ENCODE measurements at places on chromosomes 2 and 18.
A peak's percentile ranks its signal among the peaks of the same experiment; 100 is the strongest.

DNA sequence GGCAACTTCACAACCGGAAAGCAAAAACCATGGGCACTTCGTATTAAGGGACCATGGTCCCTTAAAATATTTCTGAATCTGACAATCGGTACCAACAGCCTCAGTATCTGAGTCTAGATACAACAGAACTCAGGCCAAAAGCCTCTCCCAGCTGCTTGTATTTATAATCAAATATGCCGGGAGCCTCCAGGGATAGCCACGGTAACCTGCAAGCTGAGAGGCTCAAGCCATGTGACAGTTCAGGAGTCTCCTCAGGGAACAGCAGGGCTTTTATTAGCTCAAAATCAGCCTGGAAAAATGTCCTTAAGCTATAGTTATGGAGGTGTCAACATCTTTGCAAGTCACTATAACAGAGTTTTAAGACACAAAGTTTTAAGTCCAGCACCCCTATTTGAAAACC lies 352.8 kb upstream of the GYPC start:
- DNase-seq = no peak

DNA sequence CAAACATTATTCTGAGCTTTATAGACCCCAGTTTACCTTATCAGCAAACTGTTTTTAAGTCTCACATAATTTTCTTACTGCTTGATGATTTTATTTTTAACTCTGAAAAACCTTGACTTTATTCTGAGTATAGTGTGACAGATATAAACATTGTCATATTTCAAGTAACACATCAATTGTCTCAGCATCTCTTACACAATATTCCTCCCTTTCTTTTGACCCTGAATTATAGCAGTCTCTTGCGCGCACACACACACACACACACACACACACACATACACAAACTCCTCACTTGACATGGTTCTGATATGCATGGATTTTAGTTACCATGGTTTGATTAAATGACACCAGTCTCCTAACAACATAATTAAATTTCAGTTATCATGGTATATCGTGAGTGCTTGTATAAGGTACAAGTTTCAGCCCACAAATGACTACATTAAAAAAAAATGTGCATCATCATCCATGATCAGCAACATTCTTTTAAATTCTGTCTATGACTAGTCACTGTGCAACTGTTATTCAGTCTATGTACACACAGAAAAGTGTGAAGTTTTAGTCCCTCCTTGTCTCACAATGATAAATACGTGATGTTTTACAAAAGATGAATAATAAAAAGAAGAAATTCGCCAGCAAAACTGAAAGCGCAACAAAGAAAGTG lies 39.5 kb upstream of the TACR1 start:
- DNase-seq = no peak

DNA sequence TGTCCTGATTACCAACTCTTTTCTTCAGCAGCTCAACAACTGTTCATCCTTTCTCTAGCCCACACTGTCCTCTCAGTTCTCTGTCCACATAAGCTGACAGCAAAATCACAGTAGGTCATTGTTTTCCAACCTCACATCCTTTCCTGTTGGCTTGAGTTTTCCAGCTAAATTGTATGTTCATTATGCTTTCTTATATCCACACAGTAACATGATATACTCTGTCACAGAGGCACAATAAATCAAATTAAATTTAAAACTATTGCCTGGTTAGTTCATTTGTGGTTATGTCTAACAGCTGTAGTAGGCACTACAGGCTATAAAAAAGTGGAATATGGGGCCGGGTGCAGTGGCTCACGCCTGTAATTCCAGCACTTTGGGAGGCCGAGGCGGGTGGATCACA lies 179.9 kb downstream of the ETAA1 start:
- no peak for DNase-seq

DNA sequence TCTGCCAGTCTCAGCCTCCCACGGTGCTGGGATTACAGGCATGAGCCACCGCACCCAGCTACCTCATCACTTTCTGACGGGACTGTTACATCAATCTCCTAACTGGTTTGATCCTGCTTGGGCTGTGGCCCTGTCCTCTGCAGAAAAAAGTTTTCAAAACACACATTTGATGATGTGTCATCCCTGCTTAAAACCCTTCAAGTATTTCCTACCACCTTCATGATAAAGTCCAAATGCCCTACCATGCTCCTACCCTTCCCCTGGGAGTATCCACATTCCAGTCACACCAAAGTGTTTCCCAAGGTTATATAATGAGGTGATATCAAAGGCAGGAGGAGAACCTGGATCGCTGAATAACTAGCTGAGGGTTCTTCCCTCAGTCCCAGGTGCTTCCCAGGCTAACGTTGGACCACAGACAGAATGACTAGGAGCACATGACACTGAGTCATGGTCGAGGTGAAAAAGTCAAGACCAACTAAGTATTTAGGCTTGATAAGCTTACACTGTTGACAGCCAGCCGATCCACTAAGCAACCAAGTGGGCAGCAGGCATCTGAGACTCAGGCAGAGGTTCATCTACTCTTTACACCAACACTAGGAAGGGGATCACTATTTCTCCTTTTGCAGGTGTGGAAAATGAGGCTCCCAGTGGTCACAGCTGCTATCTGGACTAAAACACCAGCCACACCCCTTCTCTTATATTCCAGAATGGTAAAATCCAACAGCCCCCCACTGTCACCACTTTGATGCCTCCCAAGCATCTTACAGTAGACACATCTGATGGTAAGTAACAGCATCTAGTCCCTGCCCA lies 31.8 kb downstream of the CYRIA start:
- no peak for DNase-seq

- no peak for DNase-seq
Observed at GRCh38 chr2:158207354-158207753, 105.7 kb downstream of the UPP2 start.

DNA sequence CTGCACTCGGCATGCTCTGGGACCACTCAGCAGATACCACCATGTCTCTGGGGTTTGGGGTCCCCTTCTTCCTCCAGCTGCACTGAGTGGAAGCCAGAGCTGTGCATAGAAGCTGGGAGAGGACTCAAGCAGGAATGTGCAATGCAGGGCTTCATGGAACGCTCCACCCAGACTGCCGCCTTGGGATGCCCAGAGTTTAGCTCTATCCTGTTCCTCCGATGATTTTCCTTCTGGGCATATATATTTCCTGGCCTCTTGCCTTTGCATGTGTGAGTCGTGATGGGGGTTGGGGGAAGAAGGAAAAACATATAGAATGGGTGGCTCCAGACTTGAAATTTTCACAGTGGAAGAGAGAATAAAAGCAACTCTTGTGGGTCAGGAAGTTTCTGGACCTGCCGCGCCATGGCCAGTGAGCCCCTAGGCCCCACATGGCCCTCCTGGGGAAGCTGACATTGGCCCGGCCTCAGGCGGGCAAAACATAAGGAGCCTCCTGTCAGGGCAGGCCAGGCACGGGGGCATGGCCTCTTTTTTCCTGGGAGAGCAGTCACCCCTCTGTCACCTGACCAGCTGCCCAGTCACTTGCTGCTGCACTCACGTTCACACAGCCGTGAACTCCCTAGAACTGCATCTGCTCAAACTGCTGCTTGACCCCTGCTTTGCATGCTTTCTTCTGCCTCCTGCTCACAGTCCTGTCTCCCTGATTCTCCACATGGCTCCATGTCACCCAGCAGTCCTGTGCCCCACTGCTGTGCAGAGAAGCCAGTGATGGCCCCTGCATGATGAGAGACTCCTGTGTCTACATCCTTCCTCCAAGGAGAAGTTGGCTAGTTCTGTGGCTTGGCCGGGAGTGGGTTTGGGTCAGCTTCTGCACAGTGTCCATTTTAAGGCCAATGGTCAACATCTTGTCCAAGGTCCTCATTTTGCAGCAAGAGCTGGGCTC lies 197.8 kb downstream of the CTIF start:
- DNase-seq = no peak

DNA sequence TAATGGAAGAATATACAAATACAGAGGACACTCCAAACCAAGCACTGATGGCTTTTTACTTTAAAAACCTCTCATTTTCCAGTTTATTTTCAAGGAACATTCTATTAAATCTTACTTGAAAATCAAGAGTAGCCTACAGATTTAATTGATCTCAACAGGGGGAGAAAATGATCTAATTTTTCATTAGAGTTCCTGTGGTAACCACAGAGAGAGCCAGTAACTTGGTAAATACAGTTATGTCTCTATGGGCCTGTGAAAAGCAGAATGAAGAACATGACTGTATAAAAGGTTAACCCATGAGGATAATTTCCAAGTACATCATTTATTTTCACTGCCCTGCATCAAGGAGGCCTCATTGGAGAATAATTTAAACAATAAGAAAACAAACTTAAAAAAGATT lies 39.8 kb upstream of the ITPRID2 start:
- DNase-seq = no peak

- DNase-seq = no peak
Observed at GRCh38 chr2:70620020-70620419, 66.4 kb upstream of the TGFA start.

DNA sequence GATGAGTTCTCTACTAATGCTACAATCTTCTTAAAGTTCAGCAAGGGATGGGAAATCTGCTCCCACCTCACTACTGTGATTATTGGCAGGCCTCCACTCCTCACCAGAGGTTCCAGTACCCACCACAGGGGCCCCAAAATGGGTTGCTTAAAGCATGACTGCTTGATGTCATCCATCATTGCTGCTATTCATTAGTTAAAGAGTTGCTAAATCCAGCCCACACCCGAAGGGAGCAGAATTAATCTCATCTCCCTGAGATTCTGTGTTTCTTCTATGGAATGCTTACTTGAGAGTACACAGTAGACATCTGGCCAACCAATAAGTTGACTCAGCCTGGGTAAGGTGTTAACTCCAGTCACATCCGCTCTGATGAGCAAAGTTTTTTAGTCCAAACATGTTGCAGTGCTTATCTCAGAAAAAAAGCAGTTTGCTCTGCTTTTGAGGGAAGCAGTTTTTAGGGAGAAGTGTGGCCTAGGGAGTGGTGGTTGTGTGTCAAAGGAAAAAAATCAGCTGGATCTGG lies 690.2 kb upstream of the POU3F3 start:
- DNase-seq = no peak

GRCh38 chr2:28513097-28513496 lies 17.2 kb downstream of the PLB1 start:
- no peak for DNase-seq

GRCh38 chr18:76357585-76358260 lies 137.3 kb downstream of the ZNF516 start:
- DNase-seq = no peak

DNA sequence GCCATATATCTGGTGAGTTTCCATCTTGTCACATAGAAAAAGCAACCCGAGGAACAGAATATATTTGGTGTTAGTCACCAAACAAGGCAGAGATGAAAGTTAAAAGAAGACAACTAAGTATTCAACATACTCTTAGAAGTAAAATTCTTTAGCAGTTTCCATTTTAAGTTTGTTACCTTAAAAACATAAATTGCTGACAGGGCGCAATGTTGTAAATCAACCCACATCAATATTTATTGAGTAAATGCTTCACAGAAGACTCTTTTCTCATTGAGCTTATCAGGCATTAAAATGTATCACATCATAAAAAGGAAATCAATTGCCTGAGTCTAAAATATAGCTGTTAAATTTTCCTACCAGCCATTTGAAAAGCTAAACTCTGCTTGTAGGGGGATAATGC lies 603.0 kb downstream of the FBXO15 start:
- DNase-seq = no peak

GRCh38 chr2:210318486-210318885 lies 3.5 kb upstream of the MYL1 start:
- no peak for DNase-seq

DNA sequence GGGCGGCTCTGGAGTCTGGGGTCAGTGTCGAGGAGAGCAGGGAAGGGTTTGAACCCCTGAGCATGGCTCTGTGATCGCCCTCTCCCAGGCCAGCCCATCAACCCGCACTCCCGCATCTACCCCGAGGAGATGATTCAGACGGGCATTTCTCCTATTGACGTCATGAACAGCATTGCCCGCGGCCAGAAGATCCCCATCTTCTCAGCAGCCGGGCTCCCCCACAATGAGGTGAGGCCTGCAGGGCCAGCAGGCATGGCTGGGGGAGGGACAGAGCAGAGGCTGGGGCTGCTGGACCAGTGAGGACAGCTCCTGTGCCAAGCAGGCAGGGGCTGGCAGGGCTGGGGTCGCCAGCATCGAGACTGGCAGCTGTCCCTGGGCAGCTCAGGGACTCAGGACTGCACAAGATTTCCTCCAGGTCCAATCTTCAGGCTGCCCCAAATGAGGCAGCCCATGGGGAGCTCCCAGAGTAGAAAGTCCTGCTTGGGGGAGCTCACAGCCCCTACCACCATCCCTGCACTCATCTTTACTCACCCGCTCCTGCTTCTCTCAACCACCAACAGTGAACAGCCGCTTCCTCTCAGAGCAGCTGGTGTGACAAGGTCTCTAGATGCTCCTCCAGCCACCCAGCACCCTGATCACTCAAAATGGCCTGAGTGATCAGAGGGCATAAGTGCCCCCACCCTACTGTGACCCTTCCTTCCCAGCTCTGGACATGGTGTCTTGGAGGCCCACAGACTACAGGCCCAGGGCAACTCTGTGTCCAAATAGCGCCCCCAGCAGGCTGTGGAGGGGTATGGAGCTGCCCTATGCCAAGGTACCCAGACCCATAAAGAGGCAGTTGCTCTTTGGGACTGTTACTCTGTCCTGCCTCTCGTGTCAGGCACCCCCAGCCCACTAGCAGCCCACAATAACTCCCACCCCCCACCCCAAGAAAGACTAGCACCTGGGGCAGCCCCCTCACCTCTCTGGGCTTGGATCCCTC lies 18.3 kb upstream of the ANKRD53 start:
- DNase-seq = peak; percentile 7

DNA sequence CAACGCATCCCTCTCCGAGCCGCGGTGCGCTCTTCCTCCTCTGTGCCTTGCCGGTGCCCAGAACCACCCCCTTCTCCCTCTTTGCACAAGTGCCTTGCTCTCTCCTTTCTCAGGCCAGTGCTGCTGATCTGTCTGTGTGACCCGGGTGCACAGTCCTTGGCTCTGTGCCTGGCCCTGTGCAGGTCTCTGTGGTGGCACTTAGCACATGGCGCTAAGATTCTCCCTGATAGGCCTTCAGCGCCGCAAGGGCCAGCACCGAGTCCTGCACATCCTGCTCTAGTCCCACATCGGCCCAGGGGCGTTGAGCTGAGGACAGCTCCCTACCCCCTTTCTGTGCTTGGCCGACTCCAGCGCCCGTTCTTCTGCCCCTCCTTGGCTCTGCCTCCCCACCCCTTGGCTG lies 136.1 kb downstream of the NEDD4L start:
- DNase-seq = no peak

DNA sequence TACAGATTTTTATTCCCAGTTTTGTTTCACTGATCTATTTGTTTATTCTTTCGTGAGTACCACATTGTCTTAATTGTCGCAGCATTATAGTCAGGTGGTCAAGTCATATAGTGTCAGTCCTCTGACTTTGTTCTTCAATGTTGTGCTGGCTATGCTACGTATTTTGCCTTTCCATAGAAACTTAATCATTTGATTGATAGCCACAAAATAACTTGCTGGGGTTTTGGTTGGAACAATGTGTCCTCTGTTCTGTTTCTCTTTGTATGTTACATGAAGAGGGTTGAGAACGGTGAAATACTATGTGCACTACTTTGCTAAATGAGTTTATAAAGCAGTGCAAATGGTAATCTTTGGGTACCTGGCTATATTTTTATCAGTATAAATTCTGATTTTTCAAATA lies 64.9 kb upstream of the TTC27 start:
- DNase-seq = no peak
